ENCODE measurements at places on chromosomes 12 and 14.
A peak's percentile ranks its signal among the peaks of the same experiment; 100 is the strongest.

DNA sequence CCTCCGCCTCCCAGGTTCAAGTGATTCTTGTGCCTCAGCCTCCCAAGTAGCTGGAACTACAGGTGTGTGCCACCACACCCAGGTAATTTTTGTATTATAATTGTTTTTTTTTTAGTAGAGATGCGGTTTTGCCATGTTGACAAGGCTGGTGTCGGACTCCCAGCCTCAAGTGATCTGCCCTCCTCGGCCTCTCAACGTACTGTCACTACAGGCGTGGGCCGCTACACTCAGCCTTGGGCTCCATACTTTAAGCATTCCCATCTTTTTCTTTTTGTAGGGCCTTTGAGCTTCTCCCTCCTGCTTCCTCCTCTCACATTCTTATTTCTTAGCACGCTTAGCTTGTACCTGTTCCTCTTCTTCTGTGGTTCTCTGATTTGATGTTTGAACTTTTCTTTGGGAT is 62.8 kb downstream of the SERPINA3 start:
- DNase-seq, result no peak

DNA sequence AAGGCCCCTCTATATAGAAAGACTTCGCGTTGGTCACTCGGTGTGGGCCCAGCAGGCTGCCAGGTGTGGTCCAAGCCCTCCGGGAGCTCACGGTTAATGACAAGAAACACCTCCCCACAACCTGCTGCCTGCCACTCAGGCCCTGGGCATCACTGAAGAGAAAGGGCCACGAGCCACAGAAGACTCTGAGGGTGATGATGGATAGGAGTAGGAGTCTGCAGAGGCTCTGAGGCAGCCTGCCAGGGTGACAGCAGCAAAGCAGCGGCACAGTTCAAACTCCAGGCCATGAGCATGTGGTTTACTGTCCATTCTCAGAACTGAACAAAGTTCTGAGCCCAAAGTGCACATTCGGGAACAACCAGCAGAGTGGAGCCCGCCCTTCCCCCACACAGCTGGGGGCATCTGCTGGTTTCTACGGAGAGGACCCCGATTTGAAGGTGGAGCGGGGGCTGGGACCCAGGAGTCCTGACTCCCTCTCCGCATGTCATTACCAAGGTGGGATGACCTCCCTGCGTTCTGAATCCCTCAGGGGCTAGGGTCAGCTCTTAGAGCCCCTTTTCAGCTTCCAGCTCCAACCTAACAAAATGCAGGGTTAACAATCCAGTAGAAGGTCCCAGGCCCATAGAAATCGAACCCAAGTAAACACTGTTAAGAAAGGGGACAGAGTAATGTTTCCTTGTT is 65.8 kb downstream of the VWF start:
- no peak for DNase-seq

DNA sequence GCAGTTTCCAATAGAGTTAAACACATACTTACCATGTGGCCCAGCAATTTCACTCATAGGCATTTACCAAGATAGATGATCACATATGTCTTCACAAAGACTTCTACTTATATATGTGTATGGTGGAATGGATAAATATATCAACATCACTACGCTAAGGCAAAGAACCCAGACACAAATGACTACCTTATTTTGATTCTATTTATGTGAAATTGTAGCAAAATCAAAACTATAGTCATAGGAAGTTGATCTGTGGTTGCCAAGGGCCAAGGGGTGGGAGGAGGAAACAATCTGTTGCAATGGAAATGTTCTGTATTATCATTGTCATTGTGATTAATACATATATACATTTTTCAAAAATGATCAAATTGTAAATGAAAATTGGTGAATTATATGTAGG is 47.7 kb upstream of the ANP32D start:
- DNase-seq, result no peak

GRCh38 chr14:85978582-85979250 is 448.8 kb downstream of the FLRT2 start:
- DNase-seq, result no peak

DNA sequence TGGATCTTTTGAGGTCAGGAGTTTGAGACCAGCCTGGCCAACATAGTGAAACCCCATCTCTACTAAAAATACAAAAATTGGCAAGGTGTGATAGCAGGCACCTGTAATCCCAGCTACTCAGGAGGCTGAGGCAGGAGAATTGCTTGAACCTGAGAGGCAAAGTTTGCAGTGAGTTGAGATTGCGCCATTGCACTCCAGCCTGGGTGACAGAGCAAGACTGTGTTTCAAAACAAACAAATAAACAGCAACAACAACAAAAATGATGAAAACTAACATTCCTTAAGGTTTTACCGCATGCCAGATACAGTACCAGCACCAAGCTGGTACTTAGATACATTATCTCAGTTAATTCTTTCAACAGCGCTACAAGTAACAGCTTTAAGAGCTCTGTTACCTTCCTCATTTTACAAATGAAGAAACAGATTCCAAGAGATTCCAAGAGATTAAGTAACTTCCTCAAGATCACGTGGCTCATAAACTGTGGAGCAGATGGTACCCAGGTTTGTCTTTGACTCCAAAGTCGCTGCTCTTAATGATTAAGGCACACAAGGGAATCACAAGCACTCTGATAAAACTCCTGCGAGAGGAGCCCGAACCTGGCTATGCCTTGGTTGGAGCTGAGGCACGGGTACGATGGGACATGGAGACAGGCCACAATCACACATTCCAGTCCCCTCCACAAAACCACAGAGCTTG is 17.7 kb upstream of the PLEK2 start:
- peak; percentile 39 for DNase-seq

GRCh38 chr14:32458720-32459119 is 129.6 kb downstream of the AKAP6 start:
- peak; percentile 14 for DNase-seq

- DNase-seq, result no peak
Observed at GRCh38 chr14:102043251-102044025, 43.4 kb downstream of the HSP90AA1 start.

GRCh38 chr14:65318636-65319506 is 93.7 kb upstream of the FUT8 start:
- no peak for DNase-seq

- peak; percentile 67 for DNase-seq
Observed at GRCh38 chr14:50944647-50945413, 547 bp upstream of the PYGL start.

- DNase-seq, result no peak
Observed at GRCh38 chr12:67802731-67803130, 154.2 kb downstream of the DYRK2 start.

DNA sequence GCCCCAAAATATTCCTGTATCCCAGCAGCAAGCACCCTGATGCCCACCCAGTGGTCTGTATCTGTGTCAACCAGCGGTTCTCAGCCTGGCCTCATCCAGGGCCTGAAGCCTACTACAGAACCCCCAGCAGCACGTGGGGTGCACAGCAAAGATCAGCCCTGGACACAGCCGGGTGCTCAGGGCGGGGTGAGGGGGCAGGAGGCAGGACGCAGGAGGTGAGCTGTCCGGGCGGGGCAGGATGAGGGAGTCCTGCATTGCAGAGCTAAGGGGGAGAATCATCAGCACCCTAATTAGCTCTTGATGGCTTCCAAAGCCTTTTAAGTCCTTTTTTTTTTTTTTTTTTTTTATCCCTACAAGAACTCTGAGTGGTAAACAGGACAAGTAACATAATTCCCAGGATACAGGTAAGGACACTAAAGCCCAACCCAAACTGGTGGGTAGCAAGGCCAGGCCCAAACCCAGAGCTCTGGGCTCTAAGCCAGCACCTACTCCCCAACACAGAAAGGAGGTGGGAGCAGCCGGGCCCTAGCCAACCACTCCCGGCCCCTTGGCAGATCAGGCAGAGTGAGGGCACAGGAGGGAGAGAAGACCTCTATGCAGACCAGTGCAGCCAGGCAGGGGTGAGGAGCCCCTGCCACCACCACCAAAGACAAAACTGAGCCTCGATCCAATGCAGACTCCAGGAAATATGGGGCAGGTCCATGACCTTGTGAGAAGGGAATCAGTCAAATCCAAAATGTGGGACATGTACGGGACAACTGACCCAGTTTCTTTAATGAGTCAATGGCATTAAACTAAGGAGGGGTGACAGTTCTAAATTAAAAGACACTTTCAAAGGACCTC is 32.3 kb upstream of the EIF5 start:
- DNase-seq, result no peak

GRCh38 chr12:28082096-28082495 is 108.2 kb upstream of the CCDC91 start:
- no peak for DNase-seq

- DNase-seq, result no peak
Observed at GRCh38 chr14:24369463-24369862, 1.5 kb downstream of the NFATC4 start.

- no peak for DNase-seq
Observed at GRCh38 chr12:124543052-124543589, 24.3 kb downstream of the NCOR2 start.

DNA sequence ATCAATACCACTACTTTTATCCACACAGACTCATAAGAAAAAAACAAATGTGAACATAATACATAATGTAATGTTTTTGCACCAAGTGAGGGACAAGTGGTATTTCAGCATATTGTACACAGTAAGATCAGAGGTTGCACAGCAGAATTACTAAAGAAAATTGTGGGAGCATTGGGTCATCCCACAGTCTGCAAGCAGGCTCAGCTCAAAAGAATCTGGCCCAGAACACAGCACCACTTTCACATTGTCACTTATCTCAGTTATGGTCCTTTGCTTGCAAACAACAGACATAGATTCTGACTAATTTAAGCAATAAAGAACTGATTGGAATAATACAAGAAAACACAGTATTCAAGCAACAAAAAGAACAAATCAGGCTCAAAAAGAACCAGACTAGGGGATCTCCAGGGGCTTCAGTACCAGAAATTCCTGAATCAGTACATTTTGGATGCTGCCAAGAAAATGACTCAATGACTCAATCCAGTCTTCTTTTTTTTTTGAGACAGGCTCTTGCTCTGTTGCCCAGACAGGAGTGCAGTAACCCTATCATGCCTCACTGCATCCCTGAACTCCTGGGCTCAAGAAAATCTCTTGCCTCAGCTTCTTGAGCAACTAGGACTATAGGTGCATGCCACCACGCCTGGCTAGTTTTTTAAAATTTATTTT is 42.9 kb upstream of the EEA1 start:
- DNase-seq, result peak; percentile 83

GRCh38 chr12:65602610-65603295 is 221.5 kb upstream of the HMGA2 start:
- peak; percentile 96 for DNase-seq

DNA sequence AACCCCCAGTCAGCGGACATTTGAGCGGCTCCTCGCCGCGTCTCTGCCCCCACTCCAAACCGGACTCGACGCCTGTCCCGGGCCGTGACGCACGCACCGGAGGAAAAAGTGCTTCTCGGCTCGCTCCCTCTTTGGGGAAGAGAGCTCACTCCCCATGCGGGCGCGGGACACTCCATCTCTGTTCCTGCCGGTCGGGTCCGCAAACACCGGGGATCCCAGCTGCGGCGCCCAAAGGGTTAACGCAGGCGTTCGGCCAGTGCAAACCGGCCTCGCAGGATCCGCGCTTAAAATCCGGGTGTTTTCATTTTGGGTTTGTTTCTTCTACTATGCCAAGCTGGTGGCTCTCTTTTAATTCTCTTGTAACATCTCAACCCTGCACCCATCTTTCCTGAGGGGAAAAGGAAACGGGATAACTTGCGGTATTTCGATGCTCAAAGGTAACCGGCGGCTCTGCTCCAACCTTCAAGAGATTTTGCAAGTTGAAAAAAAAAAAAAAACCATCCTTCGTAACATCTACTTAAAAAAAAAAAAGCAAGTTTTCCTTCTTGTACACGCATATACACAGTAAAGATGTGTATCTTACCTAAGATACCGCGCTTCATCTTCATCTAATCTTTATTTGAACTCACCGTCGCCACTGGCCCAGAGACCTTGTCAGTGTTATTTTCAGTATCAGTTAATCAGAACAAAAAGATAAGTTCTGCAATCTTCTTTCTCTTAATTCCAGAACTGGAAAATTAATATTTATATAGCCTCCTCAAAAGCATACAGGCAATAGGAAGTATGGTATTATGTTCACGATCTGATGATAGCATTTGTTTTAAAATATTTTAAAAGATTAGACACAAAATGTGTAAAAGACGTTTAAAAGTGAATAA is 1.6 kb upstream of the ATP2B1 start:
- peak; percentile 58 for DNase-seq

DNA sequence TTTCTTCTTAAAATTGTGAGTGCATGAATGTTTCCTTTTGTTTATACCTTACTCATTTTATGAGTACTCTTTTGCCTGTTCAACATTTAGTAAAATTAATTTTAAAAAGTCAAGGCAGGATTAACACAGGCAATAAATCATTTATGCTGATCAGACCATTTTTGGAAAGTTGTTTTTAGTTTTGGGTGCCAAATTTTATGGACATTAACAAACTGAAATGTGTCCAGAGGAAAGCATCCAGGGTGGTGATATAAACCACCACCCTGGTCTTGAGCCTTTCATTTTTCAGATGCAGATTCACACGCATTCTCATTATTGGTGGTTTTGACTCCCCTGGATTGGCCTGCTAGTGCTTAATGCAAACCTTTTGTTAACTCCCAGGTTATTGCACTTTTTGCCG is 26.3 kb downstream of the RASSF8 start:
- no peak for DNase-seq

DNA sequence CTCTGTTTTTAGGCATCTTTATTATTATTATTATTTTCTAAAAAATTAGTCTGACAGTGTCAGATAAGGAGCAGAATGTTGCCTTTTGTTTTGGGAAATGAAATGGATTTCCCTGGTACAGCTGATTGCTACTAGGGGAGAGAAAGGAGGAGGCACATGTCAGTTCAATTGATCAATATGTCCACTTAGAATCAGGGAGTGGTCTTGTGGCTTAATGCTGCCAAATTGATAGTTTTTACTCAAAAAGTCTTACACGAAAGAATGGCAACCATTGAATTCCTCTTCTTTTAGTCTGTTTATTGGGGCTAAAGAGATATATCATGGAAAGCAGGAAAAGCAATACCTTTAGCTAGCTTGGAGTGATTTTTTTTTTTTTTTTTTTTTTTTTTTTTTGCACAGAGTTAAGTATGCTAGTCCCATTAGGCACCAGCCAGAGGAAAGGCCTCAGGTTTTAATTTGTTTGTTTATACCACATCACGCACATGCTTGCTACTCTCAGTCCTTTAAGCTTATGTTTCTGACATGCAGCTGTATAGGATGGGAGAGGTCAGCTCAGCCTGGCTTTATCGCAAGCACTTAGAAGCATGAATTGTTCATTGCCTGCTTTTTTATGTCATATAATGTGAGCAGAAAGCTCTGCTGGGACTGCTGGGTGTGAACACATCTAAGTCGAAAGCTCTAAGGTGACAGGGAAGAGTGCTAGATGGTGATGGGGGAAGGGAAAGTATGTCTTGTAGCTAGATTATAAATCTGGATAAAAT is 1.4 kb downstream of the AKAP6 start:
- DNase-seq, result no peak

- DNase-seq, result no peak
Observed at GRCh38 chr14:37060496-37061260, 111.7 kb downstream of the SLC25A21 start.

DNA sequence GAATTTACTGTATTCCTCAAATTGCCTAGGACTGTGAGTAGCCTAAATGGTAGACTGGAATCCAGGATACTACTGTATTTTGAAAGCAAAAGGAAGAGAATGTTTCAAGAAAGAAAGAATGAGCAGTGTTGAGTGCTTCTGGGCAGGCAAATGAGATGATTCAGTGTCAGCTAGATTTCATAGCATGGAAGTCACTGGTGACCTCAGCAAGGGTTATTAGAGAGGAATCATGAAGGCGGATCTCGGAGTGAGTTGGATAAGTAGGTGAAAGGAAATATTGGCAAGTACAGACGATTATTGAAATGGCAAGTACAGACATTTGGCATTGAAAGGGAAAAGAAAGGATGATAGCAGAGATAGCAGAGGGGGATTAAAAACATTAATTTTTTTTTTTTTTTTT is 27.1 kb downstream of the VRK1 start:
- peak; percentile 77 for DNase-seq

- no peak for DNase-seq
Observed at GRCh38 chr14:39988939-39989338, 556.7 kb upstream of the FBXO33 start.
